ENCODE measurements at places on chromosomes 5 and 9.

GRCh38 chr5:171451421-171451820 lies 32.0 kb downstream of the FGF18 start:
- no peak for DNase-seq

- DNase-seq, result no peak
Observed at GRCh38 chr5:122126177-122126755, 3.1 kb upstream of the ZNF474 start.

DNA sequence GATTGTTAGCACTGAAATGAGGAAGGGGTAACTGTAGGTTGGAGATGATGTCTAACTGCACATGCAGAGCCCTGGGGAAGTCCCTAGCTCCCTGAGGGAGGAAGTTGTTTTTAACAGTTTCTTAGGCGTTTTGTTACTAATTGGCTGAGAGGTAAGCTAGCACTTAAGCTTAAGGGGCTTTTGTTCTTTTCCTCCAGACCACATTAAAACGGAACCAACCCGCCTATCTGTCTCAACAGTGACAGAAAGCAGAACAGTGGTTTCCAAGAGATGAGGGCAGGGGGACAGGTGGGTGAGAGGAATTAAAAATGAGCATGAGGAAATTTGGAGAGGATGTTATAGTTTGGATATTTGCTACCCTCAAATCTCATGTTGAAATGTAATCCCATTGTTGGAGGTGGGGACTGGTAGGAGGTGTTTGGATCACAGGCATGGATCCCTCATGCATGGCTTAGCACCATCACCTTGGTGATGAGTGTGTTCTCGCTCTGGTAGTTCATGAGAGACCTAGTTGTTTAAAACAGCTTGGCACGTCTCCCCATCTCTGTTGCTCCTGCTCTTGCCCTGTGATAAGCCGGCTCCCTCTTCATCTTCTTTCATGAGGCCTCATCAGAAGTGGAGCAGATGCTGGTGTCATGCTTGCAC lies 38.9 kb downstream of the LYRM7 start:
- peak; percentile 13 for DNase-seq

GRCh38 chr5:115394531-115394930 lies 98.1 kb upstream of the CCDC112 start:
- DNase-seq, result no peak

DNA sequence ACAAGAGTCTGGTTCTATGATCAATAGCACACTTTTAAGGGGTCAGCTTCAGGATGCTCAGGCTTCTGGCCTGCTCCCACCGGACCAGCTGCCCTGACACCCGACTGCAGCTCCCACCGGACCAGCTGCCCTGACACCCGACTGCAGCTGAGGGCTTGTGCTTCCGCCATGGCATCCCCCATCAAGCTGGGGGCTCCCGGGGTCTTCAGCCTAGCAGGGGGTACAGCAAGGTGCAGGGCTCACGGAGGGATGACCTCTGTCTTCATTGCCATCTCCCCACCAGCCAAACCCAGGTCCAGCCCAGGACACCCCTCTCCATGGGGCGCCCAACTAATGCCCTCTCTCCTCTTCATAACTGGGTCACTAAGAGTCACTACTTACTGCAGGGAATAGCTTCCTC lies 1.9 kb downstream of the FLT4 start:
- DNase-seq, result no peak

- no peak for DNase-seq
Observed at GRCh38 chr9:33374190-33374589, 28.2 kb downstream of the AQP7 start.

GRCh38 chr5:110134963-110135935 lies 445.5 kb downstream of the MAN2A1 start:
- no peak for DNase-seq

- DNase-seq, result no peak
Observed at GRCh38 chr5:154373326-154373725, 72.5 kb upstream of the SAP30L start.

DNA sequence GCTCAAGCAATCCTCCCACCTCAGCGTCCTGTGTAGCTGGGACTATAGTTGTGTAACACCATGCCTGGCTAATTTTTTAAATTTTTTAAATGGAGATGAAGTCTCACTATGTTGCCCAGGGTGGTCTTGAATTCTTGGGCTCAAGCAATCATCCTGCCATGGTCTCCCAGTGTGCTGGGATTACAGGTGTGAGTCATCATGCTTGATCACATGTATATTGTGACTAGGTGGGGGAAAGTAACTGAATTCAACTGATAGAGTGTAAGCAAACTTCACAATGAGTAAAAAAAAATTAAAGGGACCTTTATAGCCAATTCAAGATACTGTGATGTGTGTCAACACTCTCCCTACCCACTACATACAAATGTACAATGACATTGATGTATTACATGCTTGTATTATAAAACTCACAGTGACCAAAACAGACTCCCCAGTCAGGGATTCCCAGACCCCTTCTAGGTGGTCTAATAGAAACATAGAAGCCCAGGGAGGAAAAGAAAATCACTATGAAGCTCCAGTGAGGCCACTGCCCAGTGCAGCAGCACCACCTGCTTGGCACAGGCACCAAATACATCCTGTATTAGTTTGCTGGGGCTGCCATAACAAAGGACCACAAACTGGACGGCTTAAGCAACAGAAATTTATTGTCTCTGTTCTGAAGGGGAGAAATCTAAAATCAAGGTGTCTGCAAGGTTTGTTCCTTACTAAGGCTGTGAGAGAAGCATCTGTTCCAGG lies 8.8 kb downstream of the PLGRKT start:
- no peak for DNase-seq

GRCh38 chr9:12183321-12183720 lies 509.9 kb upstream of the TYRP1 start:
- DNase-seq, result no peak

DNA sequence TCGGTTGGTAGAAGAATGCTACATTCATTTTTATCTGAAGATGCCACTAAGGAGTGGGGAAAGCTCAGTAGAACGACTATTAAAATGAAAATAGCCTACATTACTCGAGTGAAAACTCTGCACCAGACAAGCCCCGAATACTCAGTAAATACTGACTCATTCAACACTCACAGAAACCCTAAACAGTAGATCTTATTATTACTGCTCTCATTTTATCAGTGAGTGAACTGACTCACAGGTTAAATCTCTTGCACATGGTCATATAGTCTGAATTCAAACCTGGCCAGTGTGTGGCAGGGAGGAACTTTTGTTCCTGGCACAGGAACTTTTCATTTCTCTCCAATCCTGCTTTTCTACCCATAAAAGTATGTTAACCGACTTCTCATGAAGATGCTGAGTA lies 9.6 kb upstream of the PAPPA start:
- no peak for DNase-seq

DNA sequence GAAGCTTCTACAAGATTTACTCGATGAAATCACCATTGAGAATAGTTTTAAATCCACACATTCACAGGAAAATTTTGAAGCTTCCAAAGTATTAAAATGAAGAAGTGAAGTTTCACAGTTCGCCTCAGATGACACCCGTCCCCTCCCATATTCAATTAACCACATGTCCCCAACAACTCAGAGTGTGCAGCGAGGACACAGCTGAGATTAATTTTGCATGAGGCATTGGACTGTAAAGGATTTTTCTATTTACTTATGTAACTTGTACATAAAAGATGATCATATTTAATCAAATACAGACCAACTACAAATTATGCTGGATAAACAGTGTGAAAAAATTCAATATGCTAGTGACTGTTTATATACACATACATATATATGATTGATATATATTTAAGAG lies 84.7 kb upstream of the OLFM1 start:
- no peak for DNase-seq

DNA sequence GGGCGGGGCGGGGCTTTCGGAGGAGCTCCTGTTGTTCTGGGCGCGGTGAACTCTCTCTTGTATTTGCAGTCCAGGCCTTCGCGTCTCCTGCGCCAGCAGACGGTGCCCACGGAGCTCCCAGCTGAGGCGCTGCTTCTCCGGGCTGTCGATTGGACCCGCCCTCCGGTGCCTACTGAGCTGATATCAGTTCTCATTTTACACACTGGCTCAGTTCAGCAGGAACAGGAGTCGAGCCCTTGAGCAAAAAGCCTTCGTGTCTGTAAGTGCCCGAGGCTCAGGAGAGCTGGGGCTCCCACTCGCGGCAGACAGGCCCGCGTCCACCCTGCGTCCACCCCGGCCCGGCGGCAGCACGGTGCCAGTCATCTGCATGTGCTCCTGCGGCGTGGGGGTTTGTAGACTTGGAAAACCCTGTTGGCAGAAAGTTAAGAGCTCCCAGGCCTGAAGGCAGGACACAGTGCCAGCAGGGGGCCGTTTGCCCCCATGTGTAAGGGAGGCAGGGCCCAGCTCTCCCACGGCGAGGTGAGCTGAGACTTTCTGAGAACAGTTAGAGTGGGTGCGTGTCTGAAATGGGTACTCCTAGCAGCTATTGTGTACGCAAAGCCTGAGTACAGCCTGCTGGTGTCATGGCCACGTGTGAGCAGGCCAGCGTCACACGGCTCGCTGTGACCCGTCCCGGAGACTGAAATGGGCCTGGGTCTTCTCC lies 231.5 kb downstream of the FANCC start:
- DNase-seq, result no peak

DNA sequence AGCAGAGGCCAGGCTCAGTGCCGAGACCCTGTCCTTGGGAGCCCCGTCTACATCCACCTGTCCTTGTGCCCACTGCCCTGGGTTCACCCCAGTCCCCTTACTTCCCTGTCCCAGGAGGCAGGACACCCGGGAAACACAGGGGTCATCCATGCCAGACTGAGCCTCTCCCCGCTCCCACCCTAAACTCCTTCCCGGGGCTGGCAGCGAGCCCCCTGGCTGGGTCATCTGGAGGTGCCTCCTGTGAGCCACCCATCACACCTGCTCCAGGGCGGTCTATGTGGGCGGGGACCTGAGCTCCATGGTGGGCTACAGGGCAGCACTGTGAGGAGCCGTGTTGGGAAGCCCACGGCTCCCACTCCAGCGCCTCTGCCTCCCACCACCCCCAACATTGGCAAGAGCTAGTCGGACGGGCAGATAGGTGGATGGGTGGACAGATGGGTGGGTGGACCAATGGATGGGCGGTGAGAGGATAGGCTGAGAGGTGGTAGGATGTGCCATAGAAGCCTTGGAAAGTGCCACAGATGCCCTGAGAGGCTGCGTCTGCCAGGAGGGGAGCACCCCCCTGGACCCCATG lies 42.5 kb upstream of the RXRA start:
- no peak for DNase-seq

DNA sequence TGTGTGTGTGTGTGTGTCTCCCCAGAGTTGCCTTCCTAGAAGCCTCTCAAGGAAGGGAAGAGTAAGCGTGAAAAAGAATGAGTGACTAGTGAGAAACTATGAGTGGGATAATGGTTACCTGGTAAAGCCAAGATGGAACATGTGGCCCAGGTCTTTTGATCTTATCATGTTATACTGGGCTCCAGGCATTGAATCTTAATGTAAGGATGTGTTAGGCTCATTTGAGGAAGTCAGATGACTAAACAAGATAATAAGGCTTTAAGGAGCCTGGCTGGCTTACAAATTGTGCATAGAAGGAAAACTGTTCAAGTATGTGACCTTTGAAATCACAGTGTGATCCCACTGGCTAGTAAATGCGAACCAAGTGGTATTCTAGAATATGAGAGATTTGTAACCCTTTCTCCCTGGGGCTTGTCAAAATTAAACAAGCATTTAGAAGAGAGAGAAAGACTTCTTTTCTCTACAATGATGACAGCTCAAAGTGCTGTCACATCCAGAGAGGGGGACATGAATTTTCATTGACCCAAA lies 29.9 kb upstream of the HMHB1 start:
- DNase-seq, result no peak

DNA sequence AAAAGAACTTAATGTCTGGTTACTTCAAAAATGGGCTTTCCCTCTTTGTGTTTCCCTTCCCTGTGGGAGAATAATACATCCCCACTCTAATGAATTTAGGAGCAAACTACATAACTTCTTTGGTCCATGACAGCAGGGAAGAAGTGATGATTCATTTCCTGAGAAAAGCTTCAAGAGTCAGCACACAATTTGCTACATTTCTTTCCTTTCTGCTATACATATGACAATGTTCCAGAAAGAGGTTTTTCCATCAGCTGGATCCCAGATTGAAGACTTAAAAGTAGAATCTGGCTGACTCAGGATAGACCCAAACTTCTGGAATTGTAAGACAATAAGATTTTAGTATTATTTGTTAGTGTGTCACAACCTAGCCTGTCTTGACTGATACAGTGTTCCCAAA lies 126.1 kb downstream of the DRD1 start:
- DNase-seq, result no peak

DNA sequence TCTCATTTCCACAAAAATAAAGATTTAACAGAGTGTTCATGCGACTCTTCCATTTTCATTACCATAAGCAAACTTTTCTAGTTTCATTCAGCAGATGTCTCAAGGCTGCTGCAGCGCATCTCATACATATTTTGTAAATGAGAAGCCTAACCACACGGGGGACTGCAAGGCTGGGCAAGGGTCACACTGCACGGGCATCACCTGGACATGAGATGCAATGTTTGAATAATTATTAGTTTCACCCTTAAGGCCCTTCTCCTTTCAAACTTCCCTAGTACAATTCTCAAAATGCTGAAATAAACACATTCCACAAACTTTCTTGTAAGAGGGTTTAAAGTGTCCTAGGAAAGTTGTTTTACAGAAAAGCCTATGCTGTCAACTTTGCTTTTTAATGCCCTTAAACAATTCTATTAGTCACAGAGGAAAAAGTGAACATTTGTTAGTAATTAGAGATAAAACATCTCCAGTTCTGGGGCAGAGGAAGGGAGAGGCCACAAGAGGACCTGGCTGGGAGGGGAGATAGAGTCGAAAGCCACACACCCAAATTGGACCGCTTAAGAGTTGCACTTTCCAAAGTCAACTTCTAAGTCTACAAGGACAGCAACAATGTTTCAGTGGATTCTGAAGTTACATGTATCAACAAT lies 1.3 kb downstream of the DENND1A start:
- no peak for DNase-seq

DNA sequence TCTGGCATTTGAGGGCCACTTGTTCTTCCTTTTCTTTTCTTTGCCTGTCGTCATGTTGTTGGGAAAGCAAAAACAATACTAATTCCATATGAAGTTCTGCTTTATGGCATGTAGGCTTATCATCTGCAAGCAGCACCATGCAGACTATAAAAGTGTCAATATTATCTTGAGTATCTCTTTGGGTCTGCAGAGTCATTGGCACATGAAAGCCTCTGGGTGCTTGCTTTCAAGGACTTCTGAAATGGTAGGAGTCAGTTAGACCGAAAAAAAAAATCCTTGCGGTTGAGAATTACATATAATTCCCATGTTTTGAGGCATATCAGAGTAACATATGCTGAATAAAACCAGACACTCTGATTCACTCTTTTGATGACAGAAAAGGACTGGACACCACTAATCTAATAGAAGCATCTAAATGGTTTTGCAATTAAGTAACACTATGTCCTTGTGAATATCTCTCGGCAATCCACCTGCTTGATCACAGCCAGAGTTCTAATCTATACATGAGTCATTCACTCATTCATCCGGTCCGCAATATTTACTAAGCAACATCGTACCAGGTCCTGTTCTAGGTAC lies 44.4 kb downstream of the GNAQ start:
- DNase-seq, result no peak

- no peak for DNase-seq
Observed at GRCh38 chr5:90472783-90473395, 1.7 kb downstream of the MBLAC2 start.

GRCh38 chr5:96626956-96627355 lies 35.2 kb upstream of the CAST start:
- DNase-seq, result no peak

Measured in activated naive CD4-positive, alpha-beta T cell (primary cell).